Ammon's horn (tissue), 1 donor: ENCODE measurements at places on chromosomes 1 and 21.

DNA sequence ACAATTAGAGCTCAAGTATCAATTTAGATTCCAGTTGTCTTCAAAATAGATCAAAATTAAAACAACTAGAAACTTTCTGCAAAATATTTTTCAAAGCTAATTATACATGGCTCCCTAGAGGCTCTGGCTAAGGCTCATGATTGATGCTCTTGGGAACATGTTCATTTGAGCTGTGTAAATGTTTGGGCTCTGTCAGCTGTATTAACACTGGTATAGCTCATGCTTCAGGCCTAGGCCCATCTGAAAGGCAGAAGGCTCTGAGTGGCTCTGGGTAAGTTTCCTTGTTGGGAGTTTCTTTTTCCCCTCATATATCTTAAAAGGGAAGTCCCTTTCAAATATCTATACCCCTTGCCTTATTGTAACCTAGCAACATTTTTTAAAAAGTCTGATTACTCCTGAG, 81.3 kb downstream of the UROD start:
- no peak for DNase-seq

GRCh38 chr1:973459-974292, 7.4 kb downstream of the PLEKHN1 start:
- DNase-seq = no peak

GRCh38 chr1:43382027-43382779, 7.4 kb downstream of the MED8 start:
- peak; percentile 94 for DNase-seq

GRCh38 chr1:181341026-181341632, 142.2 kb upstream of the CACNA1E start:
- no peak for DNase-seq

- DNase-seq = no peak
Observed at GRCh38 chr1:154485910-154486496, 16.0 kb upstream of the TDRD10 start.

DNA sequence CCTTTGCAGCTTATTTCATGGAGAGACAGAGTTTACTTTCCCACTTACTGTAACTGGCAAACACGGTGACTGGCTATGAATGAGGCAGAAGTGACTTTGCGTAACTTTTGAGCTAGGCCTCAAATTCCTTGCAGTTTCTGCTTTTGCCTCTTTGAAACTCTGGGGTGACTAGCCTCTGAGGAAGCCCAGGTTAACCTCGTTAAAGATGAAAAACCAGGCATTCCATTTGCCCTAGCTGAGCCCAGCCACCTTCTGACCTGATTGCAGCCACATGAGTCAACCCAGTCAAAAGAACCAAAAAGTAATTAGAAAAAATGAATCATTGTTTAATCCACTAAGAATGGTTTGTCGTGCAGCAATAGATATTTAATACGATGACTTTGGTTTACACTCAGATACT, 20.4 kb downstream of the PRMT6 start:
- DNase-seq = no peak

- DNase-seq = no peak
Observed at GRCh38 chr21:45887788-45888187, 93.8 kb upstream of the COL6A1 start.

DNA sequence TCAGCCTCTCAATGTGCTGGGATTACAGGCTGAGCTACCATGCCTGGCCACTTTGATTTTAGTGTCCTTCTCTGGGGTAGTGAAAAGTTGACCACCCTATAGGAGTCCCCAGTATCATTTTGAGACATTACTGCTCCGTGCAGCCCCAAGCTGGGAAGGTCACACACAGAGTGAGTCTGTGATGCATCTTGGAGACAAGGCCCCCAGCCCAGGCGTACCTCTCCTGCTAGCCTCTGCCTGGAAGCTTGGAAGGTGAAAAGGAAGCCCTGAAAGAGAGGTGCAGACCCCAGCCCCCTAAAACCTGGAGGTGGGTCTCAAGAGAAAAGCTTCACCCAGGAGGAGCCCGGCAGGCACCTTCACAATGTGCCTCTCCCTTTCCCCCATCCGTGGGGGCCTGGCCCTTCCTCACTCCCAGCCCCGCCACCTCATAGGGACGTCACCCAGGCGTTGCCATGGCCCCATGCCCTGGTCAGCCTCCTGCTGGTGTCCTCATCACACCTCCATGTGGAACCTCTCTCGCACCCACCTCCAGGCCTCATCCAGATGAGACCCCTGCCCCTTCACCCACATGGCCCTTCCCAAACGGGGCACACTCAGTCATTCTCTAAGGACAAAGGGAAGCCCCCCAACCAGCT, 5.6 kb upstream of the ARF1 start:
- DNase-seq = no peak

GRCh38 chr1:65508051-65508450, 87.6 kb downstream of the LEPR start:
- no peak for DNase-seq

DNA sequence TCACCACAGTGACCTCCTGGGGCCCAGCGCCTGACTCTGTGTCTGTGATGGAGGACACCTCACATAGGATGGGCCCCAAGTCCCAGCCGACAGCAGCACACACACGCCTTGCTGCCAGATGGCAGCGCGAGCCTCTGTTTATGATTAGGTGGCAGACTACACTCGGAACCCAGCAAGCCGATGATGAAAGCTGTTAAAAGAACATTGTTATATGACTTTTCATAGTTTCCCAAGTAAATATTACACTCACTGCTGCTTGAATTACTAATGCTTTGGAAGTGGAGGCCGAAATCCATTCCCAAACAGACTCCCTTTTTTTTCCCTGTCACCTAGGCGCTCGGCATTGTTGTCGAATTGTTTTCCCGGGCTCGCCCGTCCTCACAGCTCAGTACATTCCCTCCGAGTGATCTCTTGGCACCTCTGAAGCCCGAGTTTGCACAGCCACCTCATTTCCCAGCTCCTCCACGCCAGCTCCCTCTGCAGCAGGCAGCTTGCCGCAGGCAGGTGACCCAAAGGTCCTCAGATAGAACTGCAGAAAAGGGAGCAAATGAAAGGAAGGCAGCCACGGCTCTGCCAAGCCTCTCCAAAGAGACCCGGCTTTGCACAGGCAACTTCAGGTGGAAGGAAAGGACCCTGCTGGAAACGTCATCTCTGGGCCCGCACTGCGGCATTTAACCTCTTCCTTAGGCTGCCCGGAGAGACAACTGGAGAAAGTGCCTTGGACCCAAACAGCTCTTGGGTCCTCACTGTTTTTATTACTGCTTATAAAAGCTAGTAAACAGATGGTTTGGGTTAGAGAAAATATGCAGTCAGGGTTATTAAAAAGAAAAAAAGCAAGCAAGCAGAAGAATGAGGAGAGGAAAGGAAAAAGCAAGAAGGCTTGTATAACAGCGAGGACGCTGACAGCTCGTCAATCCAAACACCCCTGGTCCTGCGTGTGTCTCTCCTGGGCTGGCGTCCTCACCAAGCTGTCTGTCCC, 72.2 kb upstream of the SLC25A33 start:
- DNase-seq = no peak

DNA sequence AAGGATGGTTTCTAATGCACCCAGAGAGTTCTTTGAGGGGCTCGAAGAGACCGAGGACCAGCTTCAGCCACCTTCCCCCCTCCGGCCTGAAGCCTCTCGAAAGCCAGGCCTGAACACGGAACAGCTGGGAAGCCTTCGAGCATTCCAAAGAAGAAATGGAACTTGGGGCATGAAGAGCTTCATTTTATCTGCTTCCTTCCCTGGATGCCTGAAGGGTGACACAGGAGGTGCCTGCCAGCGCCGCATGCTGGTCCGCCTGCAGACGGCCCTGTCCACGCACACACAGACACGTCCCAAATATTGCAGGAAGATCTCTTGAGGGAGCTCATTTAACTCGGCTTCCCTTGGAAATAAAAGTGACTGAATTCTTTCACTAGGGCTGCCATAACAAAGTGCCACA, 73.7 kb downstream of the TOMM20 start:
- DNase-seq = no peak

DNA sequence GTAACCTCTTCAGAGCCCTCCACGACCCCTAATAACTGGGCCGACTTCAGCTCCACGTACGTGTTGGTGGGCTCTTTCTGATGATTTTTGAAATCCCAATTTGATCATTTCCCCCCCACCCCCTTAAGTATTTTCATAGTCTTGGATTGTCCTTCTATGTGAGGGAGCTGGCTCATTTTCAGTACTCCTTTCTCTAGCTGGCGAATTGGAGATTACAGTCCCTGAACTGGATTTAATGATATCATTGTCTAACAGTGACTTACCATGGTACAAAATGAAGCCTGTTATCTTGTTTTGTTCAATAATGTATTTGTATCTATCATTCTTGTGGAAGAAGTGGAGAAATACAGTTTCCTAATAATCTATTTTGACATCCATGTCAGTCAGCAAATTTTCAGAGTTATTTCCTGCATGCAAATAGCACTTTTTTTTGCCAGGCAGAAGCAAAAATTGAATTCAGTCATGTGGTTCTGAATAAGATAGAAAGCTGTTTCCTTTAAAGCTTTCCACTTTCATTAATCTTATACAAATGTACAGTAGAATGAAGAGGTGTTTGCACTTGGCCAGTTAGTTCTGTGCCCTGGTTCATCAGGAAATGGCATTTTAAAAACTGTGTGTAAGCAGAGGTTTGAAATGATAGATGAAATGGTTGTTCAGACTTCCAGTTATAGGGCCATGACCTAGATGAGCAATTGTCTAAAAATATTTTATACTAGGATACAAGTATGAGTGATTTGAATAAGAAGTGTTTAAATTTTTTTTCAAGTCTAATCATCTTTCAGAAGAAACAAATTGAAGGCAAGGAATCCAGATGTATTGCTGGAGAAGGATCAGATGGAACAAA, 104.2 kb downstream of the ATP5PO start:
- no peak for DNase-seq

- peak; percentile 61 for DNase-seq
Observed at GRCh38 chr1:84505493-84506001, 639 bp upstream of the SPATA1 start.

- peak; percentile 61 for DNase-seq
Observed at GRCh38 chr1:23838401-23838866, 13.2 kb upstream of the HMGCL start.
